Activated gamma-delta T cell treated with Interleukin-2 at 50 U/mL for 16 hours (primary cell): ENCODE measurements at places on chromosomes 5 and 9.

GRCh38 chr5:3310541-3311261, 284.9 kb upstream of the IRX1 start:
- no peak for DNase-seq

DNA sequence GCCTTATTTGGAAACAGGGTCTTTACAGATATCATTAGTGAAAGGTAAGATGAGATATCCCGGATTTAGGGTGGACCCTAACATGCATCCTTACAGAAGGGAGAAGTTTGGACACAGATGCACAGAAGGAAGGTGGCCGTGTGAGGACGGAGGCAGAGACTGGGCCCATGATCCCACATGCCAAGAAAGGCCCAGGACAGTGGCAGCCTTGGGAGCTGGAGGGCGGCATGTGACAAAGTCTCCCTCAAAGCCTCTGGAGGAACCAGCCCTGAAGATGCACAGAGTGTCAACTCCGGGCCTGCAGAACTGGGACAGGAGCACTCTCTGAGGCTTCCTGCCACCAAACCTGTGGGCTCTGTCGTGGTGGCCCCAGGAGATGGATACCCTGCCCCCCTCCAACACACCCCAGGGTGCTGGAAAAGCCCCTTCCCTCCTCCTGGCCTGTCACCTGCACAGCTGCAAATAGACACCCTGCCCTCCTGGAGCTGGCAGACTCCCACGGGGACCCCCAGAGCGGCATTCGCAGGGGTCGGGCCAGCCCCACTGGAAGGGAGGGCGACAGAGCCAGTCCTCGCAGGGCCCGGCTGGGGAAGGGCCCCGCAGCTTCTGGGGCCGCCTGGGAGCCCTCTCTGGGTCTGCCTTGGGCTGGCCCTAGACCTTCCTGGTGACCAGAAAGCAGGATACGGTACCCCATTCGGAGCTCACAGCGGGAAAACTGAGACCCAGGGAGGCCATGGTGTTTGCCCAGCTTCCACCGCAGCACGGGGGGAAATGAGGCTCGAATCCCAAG, 7.9 kb downstream of the NACC2 start:
- no peak for DNase-seq

GRCh38 chr5:13985731-13986418, 41.4 kb upstream of the DNAH5 start:
- no peak for DNase-seq

GRCh38 chr5:52705720-52706119, 82.0 kb upstream of the ITGA1 start:
- no peak for DNase-seq

- DNase-seq: no peak
Measured at GRCh38 chr5:43075319-43076293, 35.5 kb upstream of the ANXA2R start.

DNA sequence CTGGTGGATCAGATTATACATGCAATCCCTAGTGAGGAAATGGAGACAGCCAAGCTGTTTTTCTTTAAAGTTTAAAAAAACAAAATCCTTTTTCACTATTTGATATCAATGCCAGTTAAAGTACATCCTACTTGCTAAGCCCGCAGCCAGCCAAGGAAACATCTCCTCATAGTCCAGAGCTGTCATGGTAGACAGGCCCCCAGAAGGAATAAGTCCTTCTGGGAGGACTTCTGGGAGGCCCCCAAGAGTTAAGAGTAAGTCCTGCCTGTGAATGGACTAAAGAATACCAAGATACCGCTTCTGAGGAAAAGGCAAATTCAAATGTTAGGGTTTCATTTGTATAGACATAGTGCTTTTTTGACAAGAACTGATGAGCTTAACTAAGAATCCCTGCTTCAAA, 38.3 kb downstream of the MOCS2 start:
- DNase-seq: no peak

DNA sequence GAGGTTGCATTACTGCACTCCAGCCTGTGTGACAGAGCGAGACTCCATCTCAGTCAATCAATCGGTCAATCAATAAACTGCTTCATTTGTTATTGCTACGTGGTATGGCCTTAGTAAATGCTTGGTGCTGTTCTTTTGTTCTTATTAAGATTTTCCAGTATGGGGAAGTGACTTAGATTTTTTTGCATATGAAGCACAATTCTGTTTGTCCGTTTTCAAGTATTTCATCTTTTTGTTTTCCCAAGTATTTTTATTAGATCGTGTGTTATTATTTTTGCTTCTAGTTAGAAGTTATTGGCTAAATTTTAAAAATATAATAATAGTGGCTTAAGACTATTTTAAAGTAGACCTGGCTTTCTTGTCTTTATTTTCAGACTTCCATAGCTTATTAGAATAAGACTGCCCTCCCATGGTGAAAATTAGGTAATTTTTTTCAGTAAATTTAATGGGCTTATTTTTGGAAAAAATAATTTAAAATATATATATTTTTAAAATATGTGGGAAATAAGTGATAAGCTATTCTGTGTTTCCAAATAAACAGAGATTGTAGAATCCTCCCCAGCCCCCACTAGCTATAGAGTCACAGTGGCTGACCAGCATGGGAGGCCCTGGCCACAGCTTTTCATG, 14.7 kb upstream of the OMD start:
- DNase-seq: no peak

DNA sequence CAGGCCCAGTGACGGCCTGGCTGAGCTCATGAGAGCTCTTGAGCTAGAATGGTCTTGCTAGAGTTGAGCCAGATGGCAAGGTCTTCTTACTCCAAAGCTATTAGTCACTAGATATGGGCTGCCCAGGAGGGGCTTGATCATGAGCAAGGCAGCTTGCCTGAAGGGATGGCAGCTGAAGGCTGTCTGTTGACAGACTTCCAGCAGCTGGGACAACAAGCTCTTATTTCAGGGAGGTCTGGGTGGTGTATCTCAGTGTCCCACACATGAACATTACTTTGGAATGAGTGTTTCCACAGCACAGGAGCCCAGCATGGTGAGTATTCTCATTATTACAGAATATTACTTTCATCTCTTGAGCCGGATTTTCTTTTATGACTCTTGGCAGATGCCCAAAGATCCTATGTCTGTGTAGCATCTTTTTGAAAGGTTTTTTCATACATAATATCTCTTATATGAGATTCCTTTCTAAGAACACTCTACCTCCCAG, 414.1 kb downstream of the ARHGEF28 start:
- DNase-seq: no peak

DNA sequence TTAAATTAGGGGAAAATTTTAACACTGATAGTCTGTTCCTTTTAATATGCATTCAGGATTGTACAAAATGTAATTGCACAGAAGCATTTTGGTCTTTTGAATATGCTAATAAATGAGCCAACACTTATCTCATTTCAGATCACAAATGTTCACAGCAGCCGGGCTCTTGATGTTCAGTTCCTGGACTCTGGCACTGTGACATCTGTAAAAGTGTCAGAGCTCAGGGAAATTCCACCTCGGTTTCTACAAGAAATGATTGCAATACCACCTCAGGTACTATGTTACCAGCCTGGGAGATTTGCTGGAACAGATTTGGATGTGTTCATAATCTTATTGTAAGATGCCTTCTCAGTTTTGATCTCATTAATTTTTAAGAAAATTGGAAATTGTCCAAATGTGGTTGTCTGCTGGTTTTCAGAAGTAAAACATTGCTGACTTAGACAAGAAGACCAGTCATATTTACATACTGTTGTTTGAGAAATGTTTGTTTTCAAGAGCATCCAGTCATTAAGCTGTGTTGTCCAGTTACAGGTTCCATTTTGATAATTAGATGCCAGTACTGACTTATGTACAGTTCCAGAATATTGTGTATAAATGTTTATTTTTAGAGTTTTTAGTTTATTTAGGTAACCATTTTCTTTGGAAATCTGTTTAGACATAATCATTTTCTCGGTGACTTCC, 23.0 kb upstream of the TMOD1 start:
- no peak for DNase-seq
